ENCODE measurements at places on chromosomes 13 and 19.

DNA sequence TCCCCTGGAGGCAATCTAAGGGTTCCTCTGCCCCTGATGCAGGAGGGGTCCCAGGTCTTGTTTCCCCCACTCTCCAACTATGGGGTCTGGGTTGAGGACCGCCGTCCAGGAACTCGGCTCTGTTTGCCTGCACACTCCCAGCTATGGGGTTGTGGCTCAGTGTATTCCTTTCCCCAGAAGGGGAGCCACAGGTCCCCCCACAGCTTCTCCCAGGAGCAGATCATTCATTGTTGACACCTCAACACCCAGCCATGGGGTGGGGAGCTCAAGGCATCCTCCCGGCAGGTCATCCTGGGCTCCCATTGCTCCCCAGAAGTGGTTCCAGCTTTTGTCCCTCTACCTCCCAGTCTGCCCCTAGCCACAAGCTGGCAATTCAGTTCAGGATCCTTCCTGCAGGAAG lies 975 bp downstream of the ZNF358 start:
- DNase-seq = no peak

GRCh38 chr13:113437408-113438010 lies 15.8 kb downstream of the ADPRHL1 start:
- no peak for DNase-seq

GRCh38 chr13:28822801-28823200 lies 2.7 kb downstream of the MTUS2 start:
- DNase-seq = peak; percentile 7

DNA sequence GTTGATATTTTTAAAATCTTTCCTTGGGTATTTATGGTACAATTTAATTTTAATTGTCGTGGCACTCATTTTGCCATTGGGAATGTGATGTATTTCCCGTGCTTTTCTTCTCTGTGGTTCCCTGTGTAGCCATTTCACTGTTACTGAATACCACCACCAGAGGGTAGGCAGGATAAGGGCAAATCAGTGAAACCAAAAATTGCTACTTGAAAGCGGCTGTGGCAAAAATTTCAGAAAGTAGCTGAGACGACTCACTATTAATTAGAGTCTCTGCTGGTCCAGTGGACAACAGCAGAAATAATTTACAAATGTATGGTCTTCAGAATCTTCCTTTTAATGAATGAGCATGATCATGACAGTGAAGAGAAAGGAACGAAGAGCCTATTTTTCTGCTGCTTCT lies 34.4 kb upstream of the MIR17HG start:
- no peak for DNase-seq

- DNase-seq = no peak
Measured at GRCh38 chr13:28271056-28271840, 132.9 kb downstream of the PAN3 start.

All from cerebellar nuclear complex (tissue), 1 donor.